ENCODE measurements at places on chromosomes 12 and 14. TPM values are rescaled to one million over a fixed set of nuclear protein-coding genes. Genes with fewer than 3 reads are reported as not detected.

The EML5 gene
- 0.17 TPM for total RNA-seq

The IRAK3 gene
- 0.63 TPM for total RNA-seq

The FAM90A1 gene
- not detected for total RNA-seq

The NCOR2 gene
- 72.4 TPM for total RNA-seq

The PZP gene
- not detected for total RNA-seq

The AQP2 gene
- not detected for total RNA-seq

The TAS2R9 gene
- total RNA-seq: not detected

The ST8SIA1 gene
- total RNA-seq: 0.86 TPM

All from LHCN-M2 (cell line).